ENCODE measurements at places on chromosomes 11 and 22. TPM values are rescaled to one million over a fixed set of nuclear protein-coding genes. Genes with fewer than 3 reads are reported as not detected.

The ASRGL1 gene
- 3.9 TPM for total RNA-seq

The GDPD5 gene
- total RNA-seq = 12.4 TPM

The MUC2 gene
- total RNA-seq = 0.07 TPM

The XKR3 gene
- total RNA-seq = not detected

The NRGN gene
- total RNA-seq = 5.4 TPM

The APOA4 gene
- not detected for total RNA-seq

GRCh38 chr11:36425561-36426081 is 84.5 kb downstream of the TRAF6 start:
- no peak for DNase-seq

- no peak for DNase-seq
Observed at GRCh38 chr22:23514322-23515038, 65.6 kb downstream of the IGLL1 start.

- DNase-seq = no peak
Observed at GRCh38 chr11:130187096-130187495, 27.5 kb downstream of the ST14 start.

DNA sequence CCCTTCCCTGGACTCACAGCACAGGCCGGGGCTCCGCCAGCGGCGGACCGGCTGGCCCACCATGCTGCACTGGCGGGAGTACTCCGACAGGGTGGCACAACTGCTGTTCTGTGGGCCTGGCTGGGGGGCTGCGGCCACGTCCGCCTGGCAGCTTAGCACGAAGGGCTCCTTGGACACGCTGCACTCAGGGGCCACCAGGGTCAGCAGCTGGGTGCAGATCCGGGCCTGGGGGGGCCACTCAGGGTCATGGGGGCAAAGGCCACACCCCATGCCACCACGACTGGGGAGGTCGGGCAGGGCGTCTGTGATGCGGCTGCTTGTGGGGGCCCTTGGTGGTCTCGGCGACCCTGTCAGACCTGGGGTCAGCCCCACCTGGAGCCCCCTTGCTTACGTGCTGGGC is 6.0 kb downstream of the MUC6 start:
- DNase-seq = no peak

DNA sequence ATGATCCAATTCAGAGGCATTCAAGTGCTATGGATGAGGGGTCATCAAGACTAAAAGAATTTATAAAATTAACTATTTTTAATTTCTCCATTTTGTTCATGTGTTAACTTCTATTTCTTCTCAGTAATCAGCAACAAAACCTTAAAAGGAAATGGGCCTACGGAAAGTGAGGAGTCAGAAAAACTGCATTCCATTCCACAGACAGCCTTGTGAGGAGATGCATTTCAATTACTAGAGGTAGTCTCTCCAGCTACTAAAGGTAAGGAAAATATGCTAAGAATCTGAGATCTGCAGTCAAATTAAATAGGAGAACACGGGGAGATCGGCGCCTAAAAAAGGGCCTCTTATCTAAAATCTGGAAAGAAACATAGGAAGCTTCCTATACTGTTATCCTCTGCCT is 661.7 kb downstream of the DLG2 start:
- no peak for DNase-seq

- no peak for DNase-seq
Observed at GRCh38 chr11:130359419-130359818, 44.7 kb upstream of the ZBTB44 start.

GRCh38 chr11:123264431-123264780 is 69.4 kb upstream of the CLMP start:
- DNase-seq = no peak

DNA sequence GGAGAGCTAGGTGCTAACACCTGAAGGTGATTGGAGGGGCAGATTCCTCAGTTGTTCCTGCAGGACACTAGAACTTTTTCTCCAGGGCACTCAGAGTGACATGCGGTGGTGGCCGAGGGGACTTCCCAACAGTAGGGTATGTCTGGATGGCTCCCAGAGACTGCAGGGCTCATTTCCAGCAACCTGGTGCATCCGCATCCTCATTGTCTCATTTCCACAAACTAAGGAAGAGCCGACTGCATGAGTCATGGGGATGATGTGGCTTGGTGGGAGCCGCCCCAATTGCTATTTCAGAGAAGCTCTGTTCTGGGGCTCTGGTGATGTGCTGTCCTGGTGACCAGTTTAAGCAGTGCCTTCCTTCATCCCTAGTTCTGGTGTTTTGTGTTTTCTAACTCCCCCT is 2.8 kb upstream of the ROBO4 start:
- DNase-seq = no peak

- no peak for DNase-seq
Observed at GRCh38 chr11:102280245-102280833, 36.9 kb upstream of the BIRC3 start.

GRCh38 chr11:69892237-69892985 is 73.2 kb upstream of the FGF3 start:
- DNase-seq = no peak

- DNase-seq = no peak
Observed at GRCh38 chr11:20022363-20023081, 137.8 kb downstream of the DBX1 start.

GRCh38 chr22:47209547-47210023 is 447.1 kb downstream of the TBC1D22A start:
- no peak for DNase-seq

DNA sequence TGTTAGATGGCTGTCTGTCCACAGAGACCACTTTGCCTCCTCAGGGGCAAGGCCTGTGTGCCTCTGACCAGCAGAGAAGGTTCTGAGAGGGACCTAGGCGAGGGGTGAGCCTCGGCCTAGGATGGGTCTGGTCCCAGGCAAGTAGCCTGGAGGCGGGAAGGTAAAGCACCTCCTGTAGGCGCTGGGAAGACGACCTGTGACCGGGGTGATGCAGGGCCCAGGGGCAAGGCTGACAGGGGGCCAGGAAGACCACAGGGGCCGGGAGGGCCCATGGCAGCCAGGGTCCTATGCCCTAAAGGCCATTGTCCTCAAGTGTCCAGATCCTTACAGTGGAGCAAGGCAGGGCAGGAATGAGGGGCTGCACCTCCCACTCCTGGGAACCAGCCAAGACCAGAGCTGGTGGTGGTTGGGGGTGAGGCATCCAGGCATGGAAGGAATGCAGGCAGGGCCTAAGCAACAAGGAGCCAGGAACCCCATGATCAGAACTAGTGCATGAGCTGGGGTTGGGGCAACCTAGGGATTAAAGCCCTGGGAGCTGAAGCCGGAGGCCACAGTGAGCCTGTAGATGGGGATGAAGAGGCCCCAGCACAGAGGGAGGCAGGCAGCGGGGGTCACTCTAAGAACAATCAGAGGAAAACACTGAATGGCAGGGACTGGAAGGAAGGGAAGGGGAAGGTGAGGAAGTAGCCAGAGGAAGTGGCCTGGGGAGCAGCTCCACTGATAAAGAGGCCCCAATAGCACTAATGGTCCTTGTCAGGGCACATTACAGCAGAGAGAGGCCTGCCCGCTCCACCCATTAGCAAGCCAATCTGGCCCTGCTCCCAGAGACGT is 32.9 kb upstream of the KLHL35 start:
- DNase-seq = no peak

DNA sequence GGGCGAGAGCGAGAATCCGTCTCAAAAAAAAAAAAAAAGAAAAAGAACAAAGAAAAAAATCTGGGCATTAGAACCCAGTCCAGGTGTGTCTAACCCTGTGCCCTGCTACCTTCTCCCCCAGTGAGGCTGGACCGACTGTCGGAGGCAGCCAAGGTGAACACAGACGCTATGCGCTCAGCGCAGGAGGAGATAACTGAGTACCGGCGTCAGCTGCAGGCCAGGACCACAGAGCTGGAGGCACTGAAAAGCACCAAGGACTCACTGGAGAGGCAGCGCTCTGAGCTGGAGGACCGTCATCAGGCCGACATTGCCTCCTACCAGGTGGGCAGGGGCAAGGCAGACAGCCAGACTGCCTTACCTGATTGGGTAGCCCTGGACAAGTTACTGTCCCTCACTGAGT is 3.2 kb downstream of the NEFH start:
- no peak for DNase-seq
